Esophagus muscularis mucosa (tissue), 4 donors: ENCODE measurements at places on chromosomes 5 and 9. TPM values are rescaled to one million over a fixed set of nuclear protein-coding genes. Genes with fewer than 3 reads are reported as not detected.
A peak's percentile ranks its signal among the peaks of the same experiment; 100 is the strongest.

The DMRT3 gene
- total RNA-seq = not detected

DNA sequence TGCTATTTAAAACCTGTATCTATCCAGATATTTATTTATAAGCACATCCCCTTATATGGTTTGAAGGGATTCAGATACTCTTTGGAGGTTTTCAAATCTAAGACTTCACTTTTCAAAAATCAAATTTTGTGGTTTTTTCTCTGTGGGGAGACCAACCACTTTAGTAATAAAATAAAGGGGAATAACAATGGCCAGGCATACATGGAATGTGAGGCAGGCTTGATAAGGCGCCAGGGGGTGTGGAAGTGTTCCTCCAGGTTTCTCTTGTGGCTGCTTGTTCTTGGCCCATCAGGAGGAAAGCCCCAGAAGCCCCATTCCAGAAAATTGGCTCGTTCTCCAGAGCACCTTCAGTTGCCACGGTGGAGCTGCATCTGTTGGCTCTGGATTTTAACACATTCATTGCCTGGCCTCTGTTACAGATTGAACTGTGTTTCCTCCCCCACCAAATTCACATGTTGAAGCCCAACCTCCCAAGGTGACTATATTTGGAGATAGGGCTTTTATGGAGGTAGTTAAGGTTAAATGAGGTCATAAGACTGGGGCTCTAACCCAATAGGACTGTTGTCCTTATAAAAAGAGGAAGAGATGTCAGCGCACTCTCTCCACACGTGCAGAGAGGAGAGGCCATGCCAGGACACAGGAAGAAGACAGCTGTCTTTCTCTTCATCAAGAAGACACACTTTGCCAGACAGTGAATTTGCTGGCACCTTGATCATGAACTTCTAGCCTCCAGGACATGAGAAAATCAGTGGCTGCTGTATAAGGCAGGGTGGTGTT, 195.9 kb downstream of the TMEM38B start:
- DNase-seq = peak; percentile 83

- DNase-seq = no peak
Observed at GRCh38 chr9:91734371-91734981, 215.6 kb downstream of the ROR2 start.

DNA sequence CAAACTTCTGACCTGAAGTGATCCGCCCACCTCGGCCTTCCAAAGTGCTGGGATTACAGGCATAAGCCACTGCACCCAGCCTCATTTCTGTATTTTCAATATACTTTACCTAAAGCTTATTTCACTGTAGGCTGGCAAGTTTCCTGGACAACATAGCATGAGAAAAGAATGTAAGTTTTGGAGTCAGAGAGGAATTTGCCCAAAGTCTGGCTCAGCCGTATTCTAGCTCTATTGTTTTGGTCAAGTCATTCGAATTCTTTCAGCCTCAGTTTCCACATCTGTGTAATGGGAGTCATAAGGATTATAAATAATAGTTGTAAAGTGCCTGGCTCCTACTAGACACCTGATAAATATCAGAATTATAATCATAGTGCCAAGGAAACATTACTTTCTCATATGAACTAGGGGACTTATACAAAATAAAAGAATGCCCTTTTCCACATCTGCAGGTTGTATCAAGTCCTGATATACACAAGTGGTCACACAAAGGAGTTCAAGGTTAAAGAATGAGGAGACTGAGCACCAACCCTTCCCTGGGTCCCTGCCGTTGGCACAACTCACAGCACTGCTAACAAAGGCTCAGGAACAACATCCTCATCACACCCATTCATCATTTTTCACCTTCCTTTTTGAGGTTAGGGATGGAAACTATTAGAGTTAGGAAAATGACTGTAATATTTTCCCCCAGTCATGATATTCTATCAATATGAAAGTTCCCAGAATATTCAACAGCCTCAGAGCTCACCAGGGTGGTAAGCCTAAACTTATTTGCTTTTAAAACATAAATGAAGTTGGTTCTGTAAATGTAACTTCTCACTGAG, 34.6 kb upstream of the RAI14 start:
- no peak for DNase-seq

DNA sequence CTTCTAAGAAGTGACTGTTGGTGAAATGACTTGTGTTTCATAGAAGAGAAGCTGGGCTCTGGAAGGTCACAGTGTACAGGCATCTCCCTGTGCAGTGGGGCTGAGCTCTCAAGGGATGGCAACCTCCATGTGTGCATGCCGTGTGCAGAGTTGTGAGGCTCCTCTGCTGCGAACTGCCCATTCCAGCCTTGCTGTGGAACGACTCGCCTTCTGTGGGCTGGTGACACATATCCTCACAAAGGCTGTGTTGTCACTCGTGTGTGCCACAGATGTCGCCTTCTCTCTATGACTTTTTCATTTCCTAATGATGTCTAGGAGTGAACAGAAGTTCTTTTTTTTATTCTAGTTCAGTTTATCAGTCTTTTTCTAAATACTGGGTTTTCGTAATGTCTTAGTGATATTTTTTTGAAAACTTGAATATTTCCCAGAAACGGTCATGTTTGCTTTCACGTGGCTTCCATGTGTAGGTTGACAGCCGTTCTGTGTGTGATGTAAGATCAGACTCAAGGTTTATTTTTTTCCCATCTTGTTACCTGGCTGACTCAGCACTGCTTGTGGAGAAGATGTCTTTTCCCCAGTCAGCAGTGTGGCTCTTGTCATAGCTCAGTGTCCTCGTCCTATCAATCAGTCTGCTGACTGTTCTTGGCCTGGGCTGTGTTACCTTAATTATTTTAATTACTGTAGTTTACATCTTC, 57.3 kb upstream of the CACNA1B start:
- DNase-seq = no peak

- no peak for DNase-seq
Observed at GRCh38 chr5:32869216-32869615, 158.1 kb downstream of the NPR3 start.

- DNase-seq = no peak
Observed at GRCh38 chr9:29332789-29333188, 1759.5 kb upstream of the C9orf72 start.
